ENCODE measurements at places on chromosomes 13 and 19. TPM values are rescaled to one million over a fixed set of nuclear protein-coding genes. Genes with fewer than 3 reads are reported as not detected.
A peak's percentile ranks its signal among the peaks of the same experiment; 100 is the strongest.

GSX1 gene
- not detected for total RNA-seq

ZNF563 gene
- total RNA-seq: 11.1 TPM

DNA sequence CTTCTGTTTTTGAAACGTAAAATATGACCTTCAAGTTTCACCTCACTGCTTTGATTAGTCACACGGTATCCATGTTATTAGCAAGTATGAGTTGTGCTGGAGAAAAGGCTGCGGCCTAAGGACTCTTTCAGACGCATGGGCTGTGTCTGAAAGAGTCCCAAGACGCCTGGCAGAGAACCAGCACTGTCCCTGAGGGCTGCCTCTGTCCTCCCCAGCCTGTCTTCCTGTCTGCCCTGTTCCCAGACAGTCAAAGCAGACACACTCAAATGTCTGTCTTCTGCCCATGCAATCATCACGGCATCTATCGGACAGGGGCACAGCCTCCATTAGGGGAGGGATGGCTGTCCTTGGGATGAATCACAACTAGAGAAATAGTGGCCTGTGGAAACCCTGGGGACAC is 65.5 kb downstream of the DPY19L3 start:
- no peak for ATAC-seq

DNA sequence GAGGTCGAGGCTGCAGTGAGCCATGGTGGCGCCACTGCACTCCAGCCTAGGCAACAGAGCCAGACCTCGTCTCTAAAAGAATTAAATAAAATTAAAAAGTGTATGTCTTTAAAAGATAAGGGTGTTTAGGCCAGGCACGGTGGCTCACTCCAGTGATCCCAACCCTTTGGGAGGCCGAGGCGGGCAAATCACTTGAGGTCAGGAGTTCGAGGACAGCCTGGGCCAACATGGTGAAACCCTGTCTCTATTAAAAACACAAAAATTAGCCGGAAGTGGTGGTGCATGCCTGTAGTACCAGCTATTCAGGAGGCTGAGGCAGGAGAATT is 7.5 kb upstream of the SDHAF1 start:
- no peak for ATAC-seq

DNA sequence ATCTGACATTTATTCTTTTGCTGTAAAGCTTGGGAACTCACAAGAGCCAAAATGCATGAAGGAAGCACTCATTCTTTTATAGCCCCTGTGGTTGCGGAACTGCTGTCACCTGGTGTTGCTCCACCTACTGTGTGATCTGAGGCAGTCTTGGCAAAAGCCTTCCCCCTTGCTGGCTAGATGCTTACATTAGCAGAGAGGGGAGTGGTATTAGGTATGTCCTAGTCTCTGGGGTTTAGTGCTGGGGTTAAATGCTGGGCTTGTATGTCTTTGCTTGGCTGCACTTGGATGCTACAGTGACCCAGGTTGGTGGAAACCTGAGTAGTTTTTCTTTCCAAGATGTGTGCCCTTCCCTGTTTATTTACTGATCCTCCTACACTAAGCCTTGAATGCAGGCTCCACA is 99.3 kb downstream of the WDFY2 start:
- ATAC-seq: no peak

DNA sequence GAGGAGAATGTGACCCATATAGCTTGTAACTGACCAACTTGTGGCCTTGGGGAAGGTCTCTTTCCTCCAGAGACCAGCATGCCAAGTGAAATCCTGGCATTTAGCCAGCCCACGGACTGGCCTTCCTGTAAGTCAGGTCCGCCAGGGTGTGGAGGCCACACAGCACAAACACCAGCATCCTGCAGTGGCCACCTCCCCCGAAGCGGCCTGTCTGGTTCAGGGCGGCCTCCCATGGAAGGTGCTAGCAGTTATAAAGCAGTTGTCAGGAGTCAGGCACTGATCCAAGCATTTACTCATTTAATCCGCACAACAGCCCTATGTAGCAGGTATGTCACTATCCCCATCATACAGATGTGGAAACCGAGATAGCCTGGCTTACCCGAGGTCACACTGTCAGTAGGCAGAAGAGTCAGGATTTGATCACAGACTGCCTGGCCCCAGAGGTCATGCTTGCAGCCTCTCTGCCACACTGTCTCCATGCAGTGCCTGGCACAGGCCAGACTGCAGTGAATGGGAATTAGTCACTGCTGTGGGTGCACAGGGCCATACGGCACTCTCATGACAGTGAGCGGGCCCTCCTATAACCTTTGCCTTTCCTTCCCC is 36.7 kb downstream of the CAPN12 start:
- ATAC-seq: no peak

DNA sequence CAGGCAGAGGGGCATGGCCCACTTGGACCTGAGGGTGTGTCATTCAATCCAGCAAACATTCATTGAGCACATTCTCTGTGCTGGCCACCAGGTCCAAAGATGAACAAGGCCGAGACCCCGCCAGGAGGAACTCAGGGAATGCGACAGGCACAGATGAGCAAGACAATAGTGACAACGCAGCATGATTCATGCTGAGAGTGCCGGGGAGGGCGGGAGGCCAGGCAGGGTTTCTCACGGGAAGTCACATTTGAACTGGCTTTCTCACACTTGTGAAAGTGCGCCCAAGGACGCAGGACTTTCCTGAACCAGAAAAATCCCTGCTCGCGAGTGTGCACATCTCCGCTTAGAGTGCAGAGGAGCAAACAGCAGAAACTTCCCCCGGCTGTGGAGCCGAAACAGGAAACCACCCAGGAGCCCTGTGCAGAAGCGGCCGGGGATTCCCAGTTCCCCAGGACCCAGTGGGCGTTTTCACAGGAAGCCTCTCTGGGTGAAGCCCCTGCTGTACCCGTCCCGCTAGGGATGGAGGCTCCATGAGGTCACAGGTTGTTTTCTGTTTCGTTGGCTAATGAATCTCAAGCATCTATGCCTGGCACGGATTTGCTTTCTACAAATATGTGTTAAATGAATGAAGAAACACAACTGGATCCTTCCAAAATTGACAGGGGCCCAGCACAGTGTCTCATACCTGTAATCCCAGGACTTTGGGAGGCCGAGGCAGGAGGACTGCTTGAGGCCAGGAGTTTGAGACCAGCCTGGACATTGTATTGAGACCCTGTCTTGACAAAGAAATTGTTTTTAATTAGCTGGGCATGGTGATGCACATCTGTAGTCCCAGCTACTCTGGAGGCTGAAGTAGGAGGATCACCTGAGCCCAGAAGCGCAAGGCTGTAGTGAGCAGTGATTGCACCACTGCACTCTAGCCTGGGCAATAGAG is 68.4 kb upstream of the TM9SF2 start:
- peak; percentile 61 for ATAC-seq

GRCh38 chr19:41974652-41975051 is 15.5 kb upstream of the RABAC1 start:
- no peak for ATAC-seq

GRCh38 chr13:31814536-31814935 is 75.2 kb downstream of the RXFP2 start:
- ATAC-seq: no peak

GRCh38 chr13:42107421-42107820 is 59.0 kb downstream of the DGKH start:
- no peak for ATAC-seq

DNA sequence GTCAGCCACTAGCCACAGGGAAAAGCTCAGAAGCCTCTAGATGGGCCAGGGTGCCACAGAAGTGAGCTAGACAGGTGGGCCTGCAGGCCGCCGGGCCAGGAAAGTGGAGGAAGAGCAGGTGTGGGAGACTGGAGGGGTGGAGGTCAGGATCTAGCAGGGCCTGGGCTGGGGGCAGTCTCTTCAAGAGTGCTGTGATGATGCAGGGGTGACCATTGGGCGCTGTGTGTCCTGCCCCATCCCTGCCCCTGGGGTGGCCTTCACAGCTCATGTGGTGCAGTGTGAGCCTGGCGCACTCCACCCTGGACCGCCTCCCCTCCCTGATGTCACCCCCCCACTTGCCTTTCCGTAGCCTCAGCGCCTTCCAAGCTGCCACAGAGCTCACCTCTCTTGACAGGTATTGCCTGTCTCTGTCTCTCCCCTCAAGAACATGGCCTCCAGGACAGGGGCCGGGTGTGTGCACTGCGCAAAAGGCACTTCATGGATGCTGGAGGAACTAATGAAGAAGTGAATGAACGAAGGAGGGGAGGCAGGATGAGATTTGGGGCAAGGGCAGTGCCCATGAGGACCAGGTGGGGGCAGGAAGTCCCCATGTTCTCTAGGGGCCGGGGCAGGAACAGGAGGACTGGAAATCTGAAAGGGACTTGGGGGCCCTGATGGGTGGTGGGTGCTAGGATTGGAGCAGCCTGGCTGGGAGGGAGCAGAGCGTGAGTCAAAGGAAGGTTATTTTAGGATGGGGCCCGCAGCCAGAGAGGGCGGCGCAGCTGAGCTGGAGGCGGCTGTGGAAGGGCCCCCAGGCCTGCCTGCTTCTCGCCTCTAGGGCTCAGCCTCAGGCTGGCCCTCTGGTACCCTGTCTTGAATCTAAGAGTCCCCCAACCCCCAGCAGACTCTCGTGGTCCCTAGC is 6.6 kb downstream of the SSBP4 start:
- no peak for ATAC-seq
